ENCODE measurements at places on chromosomes 5 and 9. TPM values are rescaled to one million over a fixed set of nuclear protein-coding genes. Genes with fewer than 3 reads are reported as not detected.

DNA sequence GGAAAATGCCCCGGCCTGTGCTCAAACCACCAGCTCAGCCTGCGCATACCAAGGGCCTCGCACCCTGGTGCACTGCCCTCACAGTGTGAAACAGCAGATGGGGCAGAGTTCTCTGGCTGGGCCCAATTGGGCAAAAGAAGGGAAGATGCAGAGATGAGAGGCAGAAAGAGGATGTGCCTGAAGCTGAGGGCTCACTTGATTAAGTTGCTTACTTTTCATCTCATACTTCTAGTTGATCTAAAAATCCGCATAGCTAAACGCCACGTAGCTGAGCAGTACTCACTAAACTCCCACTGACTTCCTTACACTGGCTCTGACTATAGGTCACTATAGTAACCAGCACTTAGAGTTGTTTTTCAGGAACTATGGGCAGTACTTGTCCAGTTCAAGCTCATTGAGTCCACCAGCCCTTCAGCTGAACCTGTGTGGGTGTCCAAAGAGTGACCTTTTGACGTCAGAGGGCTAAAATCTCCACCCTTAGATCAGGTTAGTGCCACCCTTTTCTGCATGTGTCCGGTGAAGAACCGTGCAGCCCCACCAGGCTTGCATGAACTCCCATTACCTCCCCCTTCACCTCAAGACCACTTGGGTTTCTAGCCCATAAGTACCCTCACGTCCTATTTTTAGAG lies 215.2 kb downstream of the AUH start:
- no peaks in the 10 kb centered on the region for H3K4me1 ChIP-seq
- DNase-seq, result no peak
- no peaks in the 10 kb centered on the region for H3K27me3 ChIP-seq
- H3K27ac ChIP-seq, result no peak overlapping the region

Gene SPARC
- polyA plus RNA-seq, result 1,861 TPM

DNA sequence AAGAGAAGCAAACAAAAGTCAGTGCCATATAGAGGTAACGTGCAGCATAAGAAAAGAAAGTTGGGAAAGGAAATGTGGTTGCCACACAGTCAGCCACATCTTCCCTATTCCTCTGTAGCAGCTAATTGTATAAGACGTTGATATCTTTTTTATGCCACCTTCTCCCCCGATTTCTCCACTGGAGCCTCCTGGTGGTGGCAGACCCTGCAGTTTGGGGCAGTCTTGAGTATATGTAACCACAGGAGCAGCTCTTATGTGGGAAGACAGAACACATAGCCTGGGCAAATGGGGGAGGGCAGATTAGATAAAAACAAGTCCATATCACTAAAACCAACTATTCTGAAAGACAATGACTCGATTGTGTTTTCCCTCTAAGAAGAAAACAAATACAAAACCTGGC lies 99.7 kb downstream of the PLCXD3 start:
- DNase-seq, result no peak
- no peaks in the 10 kb centered on the region for H3K4me1 ChIP-seq
- H3K4me3 ChIP-seq, result no peak overlapping the region
- no peak overlapping the region for H3K27ac ChIP-seq

DNA sequence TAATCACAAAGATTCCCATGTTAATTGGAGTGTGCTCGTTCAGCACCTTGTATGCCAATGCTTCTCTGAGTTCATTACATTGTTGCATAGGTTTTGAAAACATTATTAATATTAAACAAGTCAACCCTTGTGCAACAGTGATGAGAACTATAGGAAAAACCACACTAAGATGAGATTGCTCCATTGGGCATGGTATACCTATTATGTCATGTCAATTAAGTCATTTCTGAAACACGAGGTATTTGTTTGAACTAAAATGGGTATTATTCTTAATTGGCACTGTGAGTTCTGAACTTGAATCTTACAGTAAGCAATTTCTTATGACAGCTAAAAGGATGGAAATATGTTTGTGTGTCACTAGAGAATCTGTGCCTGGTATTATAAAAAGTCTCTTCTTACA lies 447.7 kb downstream of the EFNA5 start:
- DNase-seq, result no peak
- no peak overlapping the region for H3K27ac ChIP-seq
- peaks cover under 1% of the 10 kb centered on the region for H3K4me1 ChIP-seq
- no peak overlapping the region for H3K4me3 ChIP-seq

DNA sequence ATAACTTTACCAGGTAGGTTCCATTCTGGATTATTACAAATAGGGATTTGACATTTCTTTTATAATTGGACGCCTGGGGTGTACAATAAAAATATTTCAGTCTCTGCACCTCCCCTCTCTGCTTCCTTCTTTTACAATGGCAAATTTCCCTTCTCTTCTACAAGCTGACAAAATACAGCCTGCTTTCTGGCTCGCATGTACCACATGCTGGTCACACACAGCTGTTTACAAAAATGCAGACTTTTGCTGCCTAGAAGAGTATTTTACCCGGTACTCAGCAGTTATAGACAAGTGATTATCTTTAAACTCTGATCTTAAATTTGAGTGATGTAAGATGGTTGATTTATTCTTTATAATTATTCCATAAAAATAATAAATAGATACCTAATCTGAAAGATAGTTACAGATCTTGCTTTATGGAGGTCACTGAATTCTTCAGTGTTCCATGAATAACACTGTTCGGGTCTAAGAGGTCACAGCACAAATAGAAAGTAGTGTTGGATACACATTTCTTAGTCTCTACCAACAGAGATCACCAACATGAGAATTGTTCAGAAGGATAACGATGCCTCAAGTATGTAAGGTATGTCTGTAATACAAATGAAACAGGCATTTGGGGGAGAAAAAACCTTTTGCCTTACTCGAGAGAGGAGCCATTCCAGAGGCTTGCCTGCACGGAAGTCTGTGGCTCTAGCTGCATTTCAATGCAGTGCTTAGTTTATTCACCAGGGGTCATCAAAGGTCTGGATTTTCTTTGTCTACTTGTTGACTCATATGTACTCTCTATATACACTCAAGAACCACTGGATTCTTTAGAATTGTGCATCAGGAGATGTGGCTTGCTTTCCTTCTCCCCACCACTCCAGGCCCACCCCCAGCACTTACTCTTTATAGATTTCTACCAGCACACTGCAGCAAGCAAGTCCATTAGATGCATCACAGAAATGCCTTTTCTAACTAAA lies 206.6 kb upstream of the RFX3 start:
- H3K4me1 ChIP-seq, result no peaks in the 10 kb centered on the region
- H3K4me3 ChIP-seq, result no peak overlapping the region
- H3K36me3 ChIP-seq, result no peaks in the 10 kb centered on the region
- H3K27ac ChIP-seq, result no peak overlapping the region
- H3K27me3 ChIP-seq, result no peaks in the 10 kb centered on the region

DNA sequence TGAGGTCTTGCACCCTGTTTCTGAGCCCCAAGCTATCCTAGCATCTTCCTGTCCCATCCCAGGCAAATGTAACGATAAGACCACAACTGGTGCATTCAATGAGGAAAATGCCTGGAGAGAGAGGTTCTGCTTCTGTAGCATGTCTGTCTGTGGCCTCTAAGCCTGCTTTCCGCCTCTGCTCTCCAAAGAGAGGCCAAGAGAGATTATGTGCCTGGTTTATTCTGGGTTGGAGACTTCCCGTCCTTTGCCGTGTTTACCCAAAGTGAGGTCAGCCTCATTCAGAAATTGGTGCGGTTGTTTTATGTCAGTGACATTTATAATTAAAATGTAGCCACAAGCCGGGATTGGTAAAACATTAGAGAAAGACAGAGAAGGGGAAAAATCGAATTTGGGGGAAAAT lies 77.8 kb downstream of the FGF1 start:
- DNase-seq, result no peak
- H3K27ac ChIP-seq, result no peak overlapping the region
- no peak overlapping the region for H3K4me3 ChIP-seq
- peaks cover 6% of the 10 kb centered on the region for H3K4me1 ChIP-seq
- H3K36me3 ChIP-seq, result peaks cover 1% of the 10 kb centered on the region

GRCh38 chr9:15298362-15298761 lies 8.7 kb downstream of the TTC39B start:
- H3K27ac ChIP-seq, result no peak overlapping the region
- H3K36me3 ChIP-seq, result no peaks in the 10 kb centered on the region
- no peaks in the 10 kb centered on the region for H3K4me1 ChIP-seq
- H3K27me3 ChIP-seq, result no peaks in the 10 kb centered on the region
- no peak overlapping the region for H3K4me3 ChIP-seq

- H3K27ac ChIP-seq, result no peak overlapping the region
- no peaks in the 10 kb centered on the region for H3K4me1 ChIP-seq
- no peak for DNase-seq
- no peak overlapping the region for H3K4me3 ChIP-seq
Observed at GRCh38 chr5:145854651-145855258, 18.1 kb downstream of the GRXCR2 start.

DNA sequence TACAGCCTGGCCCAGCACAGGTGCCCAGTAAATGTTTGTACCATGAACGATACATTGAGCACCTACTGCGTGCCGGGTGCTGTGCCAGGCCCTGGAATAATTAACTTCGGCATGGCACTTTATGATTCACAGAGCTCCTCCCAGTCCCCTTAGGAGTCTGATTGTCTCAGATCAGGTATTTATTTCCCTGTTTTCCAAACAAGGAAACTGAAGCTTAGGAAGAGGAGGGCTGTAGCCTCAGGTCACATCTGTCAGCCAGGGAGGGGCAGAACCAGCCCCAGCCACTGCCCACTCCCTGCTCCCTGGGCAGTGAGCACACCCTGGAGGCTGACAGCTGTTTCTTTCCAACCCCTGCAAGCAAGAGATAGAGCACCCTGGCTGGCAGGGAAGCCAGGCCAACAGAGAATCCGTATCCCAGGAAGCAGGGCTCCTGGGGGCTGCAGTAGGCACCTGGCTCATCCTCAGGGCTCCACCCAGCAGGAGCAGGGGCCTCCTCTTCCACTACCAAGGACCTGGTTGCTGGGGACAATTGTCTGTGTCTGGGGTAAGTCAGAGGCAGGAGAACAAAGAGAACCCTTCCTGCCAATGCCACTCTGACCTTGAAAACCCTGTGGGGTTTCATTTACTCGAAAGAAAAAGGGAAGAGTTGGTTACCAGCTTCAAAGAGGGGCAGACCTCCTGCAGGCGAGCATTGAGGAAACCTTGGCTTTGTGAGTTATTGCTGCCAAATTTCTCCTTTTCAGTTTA lies 69.0 kb downstream of the DAB2IP start:
- no peaks in the 10 kb centered on the region for H3K27me3 ChIP-seq
- no peaks in the 10 kb centered on the region for H3K4me1 ChIP-seq
- no peak overlapping the region for H3K4me3 ChIP-seq
- no peak overlapping the region for H3K27ac ChIP-seq
- no peak for DNase-seq

Gene DPP7
- polyA plus RNA-seq, result 598 TPM

DNA sequence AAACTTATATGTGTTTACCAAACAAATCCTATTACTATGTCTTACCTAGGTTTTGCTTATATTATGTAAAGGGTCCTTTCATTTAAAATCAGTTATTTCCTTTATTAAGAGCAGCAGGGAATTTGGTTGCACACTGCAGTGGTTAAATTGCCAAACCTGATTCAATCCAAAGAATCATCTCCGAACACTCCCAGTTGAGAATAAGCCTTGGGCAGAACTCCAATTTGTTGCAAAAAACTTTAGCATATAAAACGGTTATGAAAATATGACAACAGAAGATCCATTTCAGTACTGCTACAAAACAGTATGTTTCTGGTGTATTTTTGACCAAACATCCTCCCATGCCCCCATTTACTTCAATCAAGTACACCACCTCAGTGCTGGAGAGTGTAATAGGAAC lies 587.0 kb upstream of the GRAMD2B start:
- H3K27me3 ChIP-seq, result no peaks in the 10 kb centered on the region
- no peaks in the 10 kb centered on the region for H3K4me1 ChIP-seq
- H3K36me3 ChIP-seq, result no peaks in the 10 kb centered on the region
- no peak for DNase-seq
- H3K27ac ChIP-seq, result no peak overlapping the region

GRCh38 chr9:98583417-98583816 lies 125.3 kb downstream of the GABBR2 start:
- DNase-seq, result no peak
- no peaks in the 10 kb centered on the region for H3K27me3 ChIP-seq
- H3K4me3 ChIP-seq, result no peak overlapping the region
- no peak overlapping the region for H3K27ac ChIP-seq
- no peaks in the 10 kb centered on the region for H3K4me1 ChIP-seq

DNA sequence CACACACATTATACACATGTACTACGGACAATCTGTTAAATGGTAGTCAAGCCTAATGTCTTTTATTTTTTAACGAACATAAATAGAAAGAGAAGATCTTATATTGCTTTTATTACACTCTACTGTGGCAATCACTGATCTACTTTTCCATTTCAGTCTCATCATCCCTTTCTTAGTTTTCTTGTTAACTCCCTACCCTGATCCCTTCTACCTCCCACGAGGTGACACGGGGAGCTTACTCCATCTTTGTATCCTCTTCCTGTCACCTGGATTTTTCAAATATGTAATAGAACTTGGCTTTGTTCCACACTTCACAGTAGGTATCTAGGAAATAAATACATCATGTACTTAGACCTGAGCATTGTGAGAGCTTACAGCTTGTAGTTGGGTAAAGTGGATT lies 211.0 kb downstream of the PIK3R1 start:
- no peaks in the 10 kb centered on the region for H3K36me3 ChIP-seq
- no peaks in the 10 kb centered on the region for H3K27me3 ChIP-seq
- no peak overlapping the region for H3K4me3 ChIP-seq
- H3K27ac ChIP-seq, result no peak overlapping the region

Gene SLC36A3
- not detected for polyA plus RNA-seq

- no peaks in the 10 kb centered on the region for H3K36me3 ChIP-seq
- no peaks in the 10 kb centered on the region for H3K27me3 ChIP-seq
- DNase-seq, result no peak
- no peak overlapping the region for H3K27ac ChIP-seq
- peaks cover 2% of the 10 kb centered on the region for H3K4me1 ChIP-seq
Observed at GRCh38 chr5:37071487-37071886, 177.7 kb downstream of the CPLANE1 start.

Gene LVRN
- 0.26 TPM for polyA plus RNA-seq

- H3K27me3 ChIP-seq, result no peaks in the 10 kb centered on the region
- H3K4me1 ChIP-seq, result no peaks in the 10 kb centered on the region
- H3K36me3 ChIP-seq, result peaks cover 15% of the 10 kb centered on the region
- no peak overlapping the region for H3K4me3 ChIP-seq
- no peak for DNase-seq
Observed at GRCh38 chr9:132919614-132920268, 24.7 kb downstream of the TSC1 start.

Gene PCDHA6
- 0.64 TPM for polyA plus RNA-seq

- H3K27me3 ChIP-seq, result no peaks in the 10 kb centered on the region
- H3K27ac ChIP-seq, result no peak overlapping the region
- H3K4me1 ChIP-seq, result no peaks in the 10 kb centered on the region
- H3K36me3 ChIP-seq, result no peaks in the 10 kb centered on the region
Observed at GRCh38 chr5:137095597-137095996, 403.5 kb downstream of the SPOCK1 start.

Gene LHX3
- polyA plus RNA-seq, result not detected

Gene FABP6
- polyA plus RNA-seq, result not detected

- no peak overlapping the region for H3K27ac ChIP-seq
- no peaks in the 10 kb centered on the region for H3K36me3 ChIP-seq
- H3K4me3 ChIP-seq, result no peak overlapping the region
- peaks cover 5% of the 10 kb centered on the region for H3K4me1 ChIP-seq
Observed at GRCh38 chr9:121196389-121196788, 5.3 kb downstream of the RAB14 start.

Data from aorta (tissue), 5 donors.